NCI-H1105 treated with DMSO at 0.1 percent for 48 hours (cell line): ENCODE measurements at places on chromosomes 2 and 18.

GRCh38 chr2:198059800-198060199, 255.4 kb downstream of the PLCL1 start:
- DNase-seq = no peak

- no peak for DNase-seq
These were observed 30.6 kb downstream of the SOWAHC start for GRCh38 chr2:109644571-109645275.

DNA sequence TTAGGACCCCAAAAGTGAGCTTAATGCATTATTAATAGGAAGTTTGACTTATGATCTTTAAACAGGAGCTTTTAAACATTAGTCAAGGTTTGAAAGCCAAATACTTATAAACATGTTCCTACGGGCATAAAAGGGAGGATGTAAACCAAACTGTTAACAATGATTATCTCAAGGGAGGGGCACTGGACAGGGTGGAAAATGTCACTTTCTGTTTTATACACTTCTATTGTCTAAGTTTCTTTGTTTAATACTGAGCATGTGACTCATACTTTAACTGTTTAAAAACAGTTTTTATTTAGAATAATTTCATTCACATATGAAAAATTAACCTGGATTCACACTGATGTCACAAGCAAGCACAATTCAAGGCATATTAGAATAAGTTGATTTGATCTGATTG, 18.3 kb upstream of the ITGA6 start:
- DNase-seq = no peak

GRCh38 chr18:44812426-44812825, 131.7 kb downstream of the SETBP1 start:
- DNase-seq = no peak

GRCh38 chr2:106030287-106031268, 163.5 kb downstream of the UXS1 start:
- DNase-seq = no peak

DNA sequence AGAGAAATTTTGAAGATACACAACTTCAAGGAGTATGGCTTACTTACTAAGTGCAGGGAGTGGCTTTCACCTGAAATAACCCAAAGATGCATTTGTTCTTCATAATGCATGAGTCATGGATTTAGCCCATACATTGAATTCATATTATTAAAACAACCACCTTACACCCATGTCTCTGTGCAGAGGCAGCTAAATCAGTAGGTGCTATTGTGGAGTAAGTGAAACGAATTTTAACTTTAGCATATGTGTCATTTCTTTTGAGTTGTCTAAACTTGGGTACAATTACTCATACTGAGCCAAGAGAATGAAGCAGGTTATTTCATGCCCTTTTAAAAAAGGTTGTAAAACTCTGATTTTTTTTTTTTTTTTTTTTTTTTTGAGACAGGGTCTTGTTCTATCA, 11.0 kb upstream of the ANKRD29 start:
- no peak for DNase-seq

DNA sequence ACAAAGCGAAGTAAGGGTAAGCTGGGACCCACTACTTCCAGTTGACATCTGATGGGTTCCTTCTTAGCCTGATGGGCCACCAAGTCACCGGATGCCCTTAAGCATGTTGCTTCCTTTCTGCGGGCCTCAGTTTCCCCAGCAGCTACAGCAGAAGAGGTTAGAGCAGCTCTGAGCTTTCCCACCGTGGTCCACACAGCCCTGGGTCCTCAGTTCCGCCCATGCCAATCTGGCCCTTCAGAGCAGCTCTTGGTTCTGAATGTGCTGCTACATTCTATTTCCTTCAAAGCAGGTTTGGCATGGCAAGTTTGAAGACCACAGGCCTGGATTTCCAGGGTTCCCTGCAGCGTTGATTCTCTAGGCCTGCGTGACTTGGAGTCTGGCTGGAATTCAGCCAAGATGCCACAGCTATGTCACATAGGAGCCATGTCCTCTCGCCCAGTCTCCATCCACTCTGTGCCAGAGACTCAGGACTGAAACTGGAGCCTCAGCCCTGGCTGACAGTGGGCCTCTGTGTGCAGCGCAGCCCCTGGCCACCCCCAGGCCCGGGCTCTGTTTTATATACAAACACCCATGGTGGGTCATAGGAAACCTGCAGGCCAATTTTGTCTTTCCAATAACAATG, 79.6 kb downstream of the TFCP2L1 start:
- DNase-seq = no peak

- DNase-seq = no peak
These were observed 7.3 kb downstream of the PXDN start for GRCh38 chr2:1736997-1737480.

DNA sequence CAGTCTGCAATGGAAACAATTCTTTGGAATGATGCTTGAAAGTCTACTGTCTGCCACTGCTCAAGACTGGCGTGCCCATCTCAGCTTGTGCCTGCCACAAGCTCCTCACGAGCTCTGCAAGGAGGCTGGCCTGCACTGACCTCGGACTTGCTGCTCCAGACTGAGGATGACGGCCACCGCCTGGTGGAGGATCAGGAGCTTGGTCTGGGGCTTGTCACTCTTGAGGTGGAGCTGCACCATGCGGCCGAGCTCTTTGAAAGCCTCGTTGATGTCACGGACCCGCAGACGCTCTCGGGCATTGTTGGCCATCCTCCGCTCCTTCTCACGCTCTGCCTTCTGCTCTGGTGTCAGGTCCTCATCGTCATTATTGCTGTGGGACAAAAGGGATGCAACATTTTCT, 269.4 kb upstream of the CCDC68 start:
- DNase-seq = no peak

GRCh38 chr2:154704991-154705390, 6.5 kb downstream of the KCNJ3 start:
- no peak for DNase-seq

- no peak for DNase-seq
These were observed 41.1 kb downstream of the STK17B start for GRCh38 chr2:196130039-196130825.

DNA sequence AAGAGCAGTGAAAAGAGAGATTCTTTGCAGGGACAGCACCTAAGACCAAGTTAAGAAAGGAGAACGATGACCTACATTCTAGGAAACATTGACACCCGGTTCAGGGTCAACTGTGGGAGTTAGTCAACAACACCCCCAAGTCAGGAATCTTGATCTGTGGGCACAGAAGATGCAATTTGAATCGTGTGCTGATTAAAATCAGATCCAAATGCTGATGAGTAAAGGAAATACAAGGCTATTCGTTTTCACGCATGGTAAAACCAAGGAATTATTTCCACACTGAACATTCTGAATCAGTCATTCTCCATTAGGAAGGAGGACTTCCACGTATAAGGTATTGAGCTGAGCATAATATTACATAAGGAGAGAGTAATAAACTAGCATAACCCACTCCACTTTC, 124.2 kb downstream of the COPS8 start:
- no peak for DNase-seq

- no peak for DNase-seq
These were observed 432.5 kb upstream of the LRRTM1 start for GRCh38 chr2:80737047-80737446.

GRCh38 chr2:120403676-120404075, 57.7 kb downstream of the INHBB start:
- no peak for DNase-seq

GRCh38 chr18:9823805-9824473, 61.8 kb upstream of the TXNDC2 start:
- DNase-seq = no peak

DNA sequence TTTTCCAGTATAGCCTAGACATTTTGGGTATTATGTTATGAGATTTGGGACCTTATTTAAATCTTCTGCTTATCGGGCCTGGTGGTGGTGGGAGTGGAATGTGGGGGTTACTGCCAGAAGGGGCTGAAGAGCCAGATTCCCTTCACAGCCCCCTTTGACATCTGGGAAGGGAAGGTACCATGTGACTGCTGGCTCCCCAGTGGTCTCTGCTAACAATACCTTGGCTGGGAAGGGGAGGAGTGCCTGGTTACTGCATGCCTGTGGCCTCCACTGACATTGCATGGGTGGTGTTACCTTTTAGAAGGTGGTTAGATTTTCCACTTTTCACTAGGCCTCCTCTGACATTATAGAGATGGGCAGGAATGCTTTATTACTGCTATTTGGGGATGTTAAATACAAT, 8.0 kb downstream of the ATP9B start:
- no peak for DNase-seq

GRCh38 chr2:127052057-127052770, 54.7 kb downstream of the BIN1 start:
- DNase-seq = no peak

DNA sequence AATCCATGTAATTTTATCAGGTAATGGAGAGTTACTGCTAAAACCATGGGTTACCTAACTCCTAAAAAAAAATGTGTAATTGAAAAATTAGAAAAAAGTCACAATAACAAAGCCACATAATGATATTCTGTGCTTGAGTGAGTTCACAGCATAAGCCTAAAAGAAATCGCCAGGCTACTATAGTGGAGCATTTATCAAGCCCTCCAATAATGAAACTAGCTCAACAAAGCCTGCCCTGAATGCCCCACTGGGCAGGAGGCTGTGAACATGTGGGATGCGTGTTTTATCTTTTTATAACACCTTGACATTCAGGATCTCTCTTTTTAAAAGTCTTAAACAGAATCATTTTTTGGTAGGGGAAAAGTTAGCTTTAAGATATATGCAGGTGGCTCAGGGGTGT, 86.3 kb downstream of the KCTD18 start:
- DNase-seq = no peak

GRCh38 chr2:19021100-19021476, 337.3 kb downstream of the OSR1 start:
- DNase-seq = no peak

DNA sequence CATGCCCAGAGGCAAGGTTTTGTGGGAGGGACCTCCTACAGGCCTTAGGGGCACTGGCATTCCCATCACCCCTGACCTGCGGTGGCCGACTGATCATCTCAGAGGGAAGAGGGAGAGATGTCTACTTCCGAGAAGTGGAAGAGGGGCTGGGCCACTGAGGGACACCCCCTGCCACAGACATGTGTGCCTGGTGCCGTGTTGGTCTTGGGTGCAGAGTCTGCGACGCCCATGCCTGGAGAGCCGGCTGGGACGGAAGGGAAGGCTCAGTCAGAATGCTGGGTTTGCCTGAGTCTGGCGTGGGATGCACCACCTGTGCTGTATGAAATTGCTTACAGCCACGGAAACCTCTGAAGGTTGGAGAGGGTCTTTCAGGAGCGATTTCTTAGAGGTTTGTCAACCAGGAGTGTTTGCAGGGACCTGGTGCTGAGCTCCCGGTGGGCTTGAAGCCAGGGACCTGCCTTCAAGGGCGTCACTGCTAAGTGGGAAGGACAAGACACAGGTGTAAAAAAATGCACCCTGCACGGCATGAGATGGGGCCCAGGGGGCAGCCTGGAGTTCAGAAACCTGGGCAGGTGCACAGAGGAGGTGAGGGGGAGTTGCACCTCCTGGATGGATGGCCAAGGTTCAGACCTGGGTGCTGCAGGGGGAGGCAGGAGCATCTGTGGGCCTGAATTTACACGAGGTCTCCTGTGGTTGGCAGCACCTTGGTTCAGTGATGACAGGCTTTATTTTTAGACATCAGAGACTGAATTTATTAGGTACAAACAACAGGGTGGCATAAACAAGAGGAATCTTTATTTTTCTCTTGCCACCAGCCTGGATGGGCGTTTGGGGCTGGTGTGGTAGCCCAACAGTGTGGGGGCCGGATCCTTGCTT, 100.3 kb downstream of the CTIF start:
- DNase-seq = no peak
